ENCODE measurements at places on chromosomes 13 and 19.
A peak's percentile ranks its signal among the peaks of the same experiment; 100 is the strongest.

- DNase-seq, result no peak
Observed at GRCh38 chr19:31716826-31717225, 367.6 kb upstream of the TSHZ3 start.

- DNase-seq, result no peak
Observed at GRCh38 chr19:11737964-11738745, 591 bp downstream of the ZNF823 start.

GRCh38 chr13:48726711-48727110 lies 73.0 kb downstream of the CYSLTR2 start:
- no peak for DNase-seq

DNA sequence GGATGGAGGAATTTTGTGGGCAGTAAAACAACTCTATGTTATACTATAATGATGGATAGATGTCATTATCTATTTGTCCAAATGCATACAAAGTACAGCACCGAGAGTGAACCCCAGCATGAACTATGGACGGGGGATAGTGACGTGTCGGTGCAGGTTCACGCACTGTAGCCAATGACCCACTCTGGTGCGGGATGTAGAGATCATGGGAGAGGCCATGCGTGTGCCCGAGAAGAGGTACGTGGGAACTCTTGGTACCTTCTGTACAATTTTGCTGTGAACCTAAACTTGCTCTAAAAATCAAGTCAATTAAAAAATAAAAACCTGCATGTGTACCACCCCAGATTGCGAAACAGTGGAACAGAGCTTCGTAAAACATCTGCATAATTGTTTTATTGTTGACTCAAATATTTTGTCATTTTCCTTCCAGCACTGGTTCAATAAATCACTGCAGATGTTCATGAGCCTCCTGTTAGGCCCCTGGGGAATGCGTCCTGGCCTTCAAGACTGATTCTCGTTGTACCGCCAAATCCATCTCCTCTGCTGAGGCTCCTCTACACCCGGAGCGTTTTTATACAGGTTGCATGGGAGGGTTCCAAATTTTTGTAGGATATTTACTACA lies 30.9 kb downstream of the COL4A1 start:
- no peak for DNase-seq

DNA sequence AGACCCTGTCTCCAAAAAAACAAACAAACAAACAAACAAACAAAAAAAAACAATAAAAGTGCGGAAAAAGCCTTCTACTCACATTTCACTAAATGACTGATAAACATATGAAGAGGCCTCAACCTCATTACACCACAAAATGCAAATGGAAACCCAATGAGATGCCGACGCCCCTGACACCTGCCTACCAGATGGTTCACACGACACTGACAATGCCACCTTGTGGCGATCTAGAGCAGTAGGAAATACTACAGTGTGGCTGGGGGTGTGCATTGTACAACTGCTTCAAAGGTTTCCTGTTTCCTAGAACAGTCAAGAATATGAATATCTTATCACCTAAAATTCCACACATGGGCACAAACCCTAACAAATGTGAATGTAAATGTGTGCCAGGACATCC lies 14.0 kb downstream of the SCGB2B2 start:
- DNase-seq, result no peak

DNA sequence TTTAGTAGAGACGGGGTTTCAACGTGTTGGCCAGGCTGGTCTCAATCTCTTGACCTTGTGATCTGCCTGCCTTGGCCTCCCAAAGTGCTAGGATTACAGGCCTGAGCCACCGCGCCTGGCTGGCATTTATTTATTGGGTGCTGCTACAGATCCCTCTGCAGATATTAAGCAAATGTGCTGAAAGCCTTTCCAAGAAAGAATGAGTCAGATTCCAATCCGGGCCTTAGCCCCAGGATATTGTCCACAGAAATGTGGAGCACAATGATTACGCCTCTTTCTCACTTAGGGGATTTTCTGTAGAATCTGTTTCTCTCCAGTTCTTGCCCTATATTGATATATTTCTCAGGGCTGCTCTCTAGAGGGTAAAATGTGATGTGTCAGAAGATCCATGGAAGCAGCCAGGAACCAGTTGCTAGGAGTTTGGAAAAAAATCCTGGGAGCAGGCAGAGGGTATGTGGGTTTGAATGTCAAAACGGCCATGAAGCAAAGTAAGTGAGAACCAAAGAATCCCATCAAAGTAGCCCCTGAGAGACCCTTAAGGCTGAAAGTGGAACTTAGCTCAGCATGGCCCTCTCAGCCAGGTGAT lies 24.8 kb upstream of the IGFL4 start:
- no peak for DNase-seq

GRCh38 chr13:103282571-103283450 lies 216.6 kb upstream of the SLC10A2 start:
- DNase-seq, result no peak

DNA sequence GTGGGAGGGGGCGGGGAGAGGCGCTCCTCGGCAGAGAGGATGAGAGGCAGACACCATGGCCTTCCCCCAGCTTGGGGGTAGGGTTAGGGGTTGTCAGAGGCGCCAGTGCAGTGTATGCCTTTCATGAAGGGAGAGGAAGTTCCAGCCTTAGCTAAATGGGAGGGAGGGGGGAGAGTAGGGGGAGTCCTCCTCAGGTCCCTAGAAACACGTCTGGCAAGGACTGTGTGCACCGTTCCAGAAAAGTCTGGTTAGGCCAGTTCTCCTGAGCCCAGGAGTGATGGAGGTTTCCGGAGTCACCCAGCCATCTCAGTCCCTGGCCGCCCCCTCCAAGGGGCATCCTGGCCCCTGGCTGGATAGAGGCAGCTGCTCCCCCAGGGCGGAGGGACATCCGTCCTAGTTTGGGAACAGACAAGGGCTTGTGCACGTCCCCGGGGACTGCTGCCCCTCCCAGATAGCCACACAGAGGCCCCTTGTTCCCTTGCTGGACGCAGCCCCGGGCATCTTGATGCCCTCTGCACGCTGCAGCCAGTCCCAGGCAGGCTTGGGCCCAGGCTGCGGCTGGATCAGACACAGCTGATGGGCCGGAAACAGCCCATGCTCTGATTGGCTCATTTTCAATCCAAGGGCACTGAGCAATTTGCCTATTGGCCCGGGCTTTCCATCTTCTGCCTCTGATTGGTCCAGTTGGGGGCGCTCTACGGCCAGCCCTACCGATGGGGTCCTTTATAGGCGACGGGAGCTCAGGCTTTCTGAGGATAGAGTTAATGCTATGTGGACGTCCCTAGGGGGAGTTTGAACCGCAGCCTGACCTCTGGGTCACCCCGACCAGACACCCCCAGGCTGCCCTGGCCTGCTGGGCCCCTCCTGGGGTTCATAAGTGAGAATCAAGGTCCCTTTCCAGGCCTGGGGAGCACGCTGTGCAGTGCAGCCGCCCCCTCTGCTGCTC lies 3.8 kb downstream of the S1PR2 start:
- DNase-seq, result peak; percentile 97

GRCh38 chr13:110340812-110341444 lies 33.8 kb downstream of the COL4A2 start:
- DNase-seq, result peak; percentile 9

- DNase-seq, result no peak
Observed at GRCh38 chr19:57905258-57905657, 11.1 kb downstream of the ZNF417 start.

GRCh38 chr19:38329651-38330050 lies 6.0 kb upstream of the CATSPERG start:
- DNase-seq, result no peak

GRCh38 chr19:46847528-46847927 lies 3.1 kb downstream of the AP2S1 start:
- DNase-seq, result no peak

GRCh38 chr13:44373601-44374347 lies at the start of gene SERP2:
SERP2 (plus strand) TSS chr13:44373824; CDS start chr13:44374026, 202 bp downstream.
- DNase-seq, result peak; percentile 50

- DNase-seq, result no peak
Observed at GRCh38 chr13:31943591-31943990, 88.0 kb upstream of the FRY start.

- DNase-seq, result no peak
Observed at GRCh38 chr19:782878-783668, 14.2 kb upstream of the PTBP1 start.

- no peak for DNase-seq
Observed at GRCh38 chr19:35247526-35248309, 1.1 kb upstream of the LSR start.
